Activated CD4-positive, alpha-beta T cell treated with anti-CD3 and anti-CD28 coated beads, Interleukin-10, Interleukin-2, amounts not matched to agents 100 ng/mL and 50 ng/mL, durations not matched to agents 16 hours and 8 hours (primary cell): ENCODE measurements at places on chromosomes 6 and 20.
A peak's percentile ranks its signal among the peaks of the same experiment; 100 is the strongest.

GRCh38 chr6:43284991-43285781, 12.9 kb upstream of the SLC22A7 start:
- no peak for DNase-seq

GRCh38 chr6:111623046-111623718, 17.5 kb upstream of the TRAF3IP2 start:
- DNase-seq = no peak

- peak; percentile 66 for DNase-seq
Observed at GRCh38 chr20:37071481-37071911, 24.3 kb downstream of the RBL1 start.

DNA sequence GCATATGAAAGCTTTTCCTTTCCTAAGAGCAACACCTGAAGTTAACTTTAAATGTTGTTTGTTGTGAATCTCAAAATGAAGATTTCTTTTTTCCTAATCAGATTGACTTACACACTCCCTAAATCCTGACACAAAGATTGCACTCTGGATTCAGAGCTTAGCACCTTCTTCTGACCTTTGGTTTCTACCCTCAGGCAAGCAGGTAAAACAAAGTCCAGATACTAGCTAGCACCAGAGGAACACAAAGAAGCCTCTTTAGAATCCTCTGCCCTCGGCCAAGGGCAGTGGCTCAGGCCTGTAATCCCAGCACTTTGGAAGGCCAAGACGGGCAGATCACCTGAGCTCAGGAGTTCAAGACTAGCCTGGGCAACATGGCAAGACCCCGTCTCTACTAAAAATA, 14.5 kb downstream of the SERAC1 start:
- DNase-seq = no peak

DNA sequence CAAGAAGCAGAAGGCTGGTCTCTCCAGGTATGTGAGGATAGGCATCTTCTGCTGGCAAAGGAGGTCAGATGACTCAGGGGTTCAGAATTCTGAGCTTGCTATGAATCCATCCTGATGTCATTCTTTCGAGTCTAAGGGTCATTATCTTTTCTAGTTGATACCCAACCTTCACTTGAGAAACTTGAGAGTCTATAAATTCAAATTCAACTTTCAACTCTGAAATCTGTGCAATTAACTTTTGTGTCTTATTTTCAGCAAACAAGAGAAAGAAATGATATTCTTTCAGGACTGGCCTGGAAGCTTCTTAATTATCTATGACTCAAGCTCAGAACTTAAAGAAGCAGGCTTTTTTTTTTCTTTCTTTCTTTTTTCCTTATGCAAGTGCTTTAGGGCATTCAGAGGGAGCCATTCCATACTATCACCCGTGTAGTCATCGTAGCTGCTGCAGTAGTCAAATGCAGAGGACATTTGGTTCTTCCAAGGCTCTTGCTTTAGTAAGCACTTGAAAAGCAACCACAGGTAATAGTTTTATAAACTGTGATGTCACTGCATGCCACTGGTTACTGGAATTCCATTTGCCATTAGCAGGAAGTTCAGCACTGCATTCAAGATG, 93.0 kb downstream of the ADTRP start:
- DNase-seq = no peak

DNA sequence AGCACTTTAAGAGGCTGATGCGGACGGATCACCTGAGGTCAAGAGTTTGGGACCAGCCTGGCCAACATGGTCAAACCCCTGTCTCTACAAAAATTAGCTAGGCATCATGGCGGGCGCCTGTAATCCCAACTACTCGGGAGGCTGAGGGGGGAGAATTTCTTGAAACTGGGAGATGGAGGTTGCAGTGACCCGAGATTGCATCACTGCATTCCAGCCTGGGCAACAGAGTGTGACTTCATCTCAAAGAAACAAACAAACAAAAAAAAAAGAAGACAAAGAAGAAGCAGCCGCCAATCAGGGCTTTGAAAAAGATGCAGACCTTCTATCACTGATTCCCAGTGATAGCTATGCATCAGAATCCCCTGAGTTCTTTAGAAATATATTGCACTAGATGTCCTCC, 56.8 kb downstream of the COL9A1 start:
- DNase-seq = no peak

GRCh38 chr6:71268735-71269437, 19.7 kb upstream of the OGFRL1 start:
- DNase-seq = no peak

- peak; percentile 93 for DNase-seq
Observed at GRCh38 chr6:111764238-111765175, 108.7 kb downstream of the FYN start.

- no peak for DNase-seq
Observed at GRCh38 chr20:62366370-62367135, 559 bp downstream of the LAMA5 start.

DNA sequence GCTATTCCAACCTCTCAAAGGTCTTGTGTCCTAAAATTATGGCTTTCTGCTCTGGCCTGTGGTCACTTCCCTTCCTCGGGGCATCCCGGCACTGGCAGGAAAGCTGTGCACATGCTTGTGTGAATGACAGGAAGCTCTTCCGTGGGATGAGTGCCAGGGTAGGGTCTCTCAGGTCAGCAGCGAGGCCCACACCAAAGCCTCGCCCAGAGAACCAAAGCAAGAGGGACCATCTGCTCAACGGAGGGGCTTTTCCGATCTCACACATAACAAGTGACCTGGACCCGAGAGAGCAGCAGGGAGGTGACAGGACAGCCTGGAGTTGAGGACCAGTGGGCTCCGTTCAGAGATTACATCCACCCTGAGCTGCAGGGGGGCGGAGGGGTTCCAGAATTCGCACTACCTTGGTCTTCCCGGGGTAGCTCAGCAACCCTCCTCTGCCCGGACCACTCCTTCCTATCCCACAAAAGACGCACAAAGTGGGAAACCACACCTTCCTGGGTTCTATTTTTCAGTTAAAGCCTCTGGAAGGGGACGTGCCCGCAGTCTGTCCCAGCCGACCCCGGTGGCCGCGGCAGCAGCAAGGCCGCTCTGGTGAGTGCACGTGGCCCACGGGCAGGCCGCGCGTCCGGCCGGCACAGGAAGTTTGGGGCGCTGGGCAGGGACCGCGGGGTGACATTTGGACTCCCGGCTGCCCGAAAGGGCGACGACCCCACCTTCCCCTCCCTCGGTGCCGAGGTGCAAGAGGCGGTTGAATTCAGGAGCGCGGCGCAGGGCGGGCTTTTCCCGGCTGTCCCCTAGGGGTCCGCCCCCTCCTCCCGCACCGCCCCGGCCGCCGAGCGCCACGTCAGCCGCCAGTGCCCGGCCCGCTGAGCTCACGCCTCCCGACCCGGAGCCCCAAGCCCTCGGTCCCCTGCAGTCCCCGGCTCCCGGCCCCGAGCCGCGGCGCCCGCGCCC, 988 bp downstream of the TXNDC5 start:
- DNase-seq = peak; percentile 69

DNA sequence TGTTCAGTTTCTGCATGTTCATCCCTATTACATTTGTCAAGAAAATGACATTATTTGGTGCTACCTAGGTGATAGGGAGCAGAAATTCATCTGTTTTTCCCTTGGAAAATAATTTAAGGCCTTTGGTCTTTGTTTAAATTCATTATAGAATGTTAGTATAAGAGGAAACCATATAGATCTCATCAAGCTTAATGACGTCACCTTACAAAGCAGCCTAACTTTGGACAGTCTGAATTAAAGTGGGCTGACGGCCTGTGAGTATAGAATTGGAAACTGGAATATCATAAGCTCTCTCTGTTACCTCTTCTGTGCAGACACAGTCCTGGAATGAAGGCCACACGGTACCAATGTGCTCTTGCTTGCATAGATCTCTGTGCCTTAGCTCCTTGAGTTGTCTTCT, 108.1 kb downstream of the TBC1D7 start:
- no peak for DNase-seq
